ENCODE measurements at places on chromosomes 12 and 14. TPM values are rescaled to one million over a fixed set of nuclear protein-coding genes. Genes with fewer than 3 reads are reported as not detected.

OR11H6 gene
- total RNA-seq: not detected

- DNase-seq: no peak
Measured at GRCh38 chr12:46342562-46343033, 30.0 kb downstream of the SLC38A2 start.

DNA sequence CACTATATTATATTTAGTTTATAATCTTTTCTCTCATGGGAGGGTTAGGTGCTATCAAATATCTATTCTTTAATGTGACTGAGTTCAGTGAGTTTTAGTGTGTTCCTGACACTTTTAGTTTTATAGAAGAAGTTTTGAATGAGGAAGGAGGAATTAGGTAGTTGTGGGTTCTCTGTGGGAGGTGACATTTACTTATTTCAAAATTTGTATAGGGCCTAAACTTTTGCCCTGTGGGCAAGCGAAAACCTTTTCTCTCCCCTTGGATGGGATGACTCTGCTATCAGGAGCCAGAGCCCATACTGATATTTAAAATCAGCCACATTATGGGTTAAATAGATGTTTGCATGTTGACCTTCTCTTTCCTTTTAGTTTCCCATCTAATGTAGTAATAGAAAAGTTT lies 43.6 kb downstream of the SPATS2 start:
- DNase-seq: no peak

GRCh38 chr14:99363051-99363450 lies 91.1 kb upstream of the BCL11B start:
- DNase-seq: no peak

GRCh38 chr12:91896286-91897024 lies 249.2 kb downstream of the BTG1 start:
- peak; percentile 53 for DNase-seq

- DNase-seq: no peak
Measured at GRCh38 chr14:52025310-52025709, 36.0 kb downstream of the RTRAF start.

DNA sequence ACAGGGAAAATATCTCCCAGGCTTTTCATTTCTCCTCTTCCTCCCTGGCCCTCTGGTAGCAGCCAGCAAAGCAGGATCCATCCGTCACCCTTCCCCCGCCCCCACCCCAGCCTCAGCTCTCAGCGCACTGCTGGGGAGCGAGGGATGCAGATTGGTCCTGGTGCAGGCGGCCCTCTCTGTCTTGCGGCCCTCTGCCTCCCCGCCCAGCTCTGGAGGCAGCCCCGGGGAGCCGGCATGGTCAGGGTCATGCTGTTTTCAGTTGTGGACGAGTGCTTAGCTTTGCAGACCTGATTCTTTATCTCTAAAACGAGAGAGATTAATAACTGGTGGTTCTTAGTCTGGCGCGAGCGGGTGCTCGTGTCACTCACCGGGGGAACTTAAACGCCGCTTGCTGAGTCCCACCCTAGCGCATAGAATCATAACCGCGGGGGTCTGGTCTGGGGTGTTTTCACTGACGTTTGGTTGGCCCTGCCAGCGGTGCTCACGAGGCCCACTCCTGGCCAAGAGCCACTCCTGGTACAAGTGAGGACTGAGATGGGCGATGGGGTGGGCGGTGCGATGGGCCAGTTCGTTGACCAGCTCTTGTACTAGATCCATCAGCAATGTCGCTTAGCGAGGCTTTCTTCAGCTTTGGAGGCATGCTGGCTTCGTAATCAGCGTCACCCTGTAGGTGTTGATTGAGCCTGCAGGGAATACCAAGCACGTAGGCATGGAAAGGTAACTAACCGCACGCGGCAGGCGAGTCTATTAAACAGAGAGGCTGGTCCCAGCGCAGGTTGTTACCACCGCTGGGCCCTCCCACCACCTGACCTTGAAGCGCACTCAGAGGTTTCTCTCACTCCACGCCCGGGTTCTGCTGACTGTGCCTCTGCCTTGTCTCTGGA lies 95.2 kb downstream of the TSPAN9 start:
- no peak for DNase-seq

- no peak for DNase-seq
Measured at GRCh38 chr12:104223712-104224111, 8.1 kb downstream of the TXNRD1 start.

GRCh38 chr12:52044292-52044983 lies 6.8 kb upstream of the NR4A1 start:
- DNase-seq: no peak

- DNase-seq: no peak
Measured at GRCh38 chr14:45177076-45177475, 41.3 kb downstream of the FANCM start.

DNA sequence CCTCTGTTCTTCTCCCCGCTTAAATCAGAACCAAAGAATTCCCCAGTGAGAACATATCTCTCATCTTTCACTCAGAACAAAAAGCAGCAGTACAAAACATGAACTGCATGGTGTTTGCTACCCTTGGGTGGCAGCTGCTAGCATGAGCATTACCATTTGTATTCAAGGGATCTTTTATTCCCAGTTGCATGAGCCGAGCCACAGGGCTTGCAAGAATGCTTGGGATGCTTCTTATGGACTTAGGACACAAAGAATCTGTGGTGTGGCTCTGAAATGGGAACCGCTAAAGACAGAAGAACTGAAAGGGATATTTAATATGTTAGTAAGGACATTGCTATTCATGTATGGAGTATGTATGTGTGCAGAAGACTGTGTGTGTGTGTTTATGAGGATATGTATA lies 190.6 kb downstream of the TMX1 start:
- no peak for DNase-seq

DNA sequence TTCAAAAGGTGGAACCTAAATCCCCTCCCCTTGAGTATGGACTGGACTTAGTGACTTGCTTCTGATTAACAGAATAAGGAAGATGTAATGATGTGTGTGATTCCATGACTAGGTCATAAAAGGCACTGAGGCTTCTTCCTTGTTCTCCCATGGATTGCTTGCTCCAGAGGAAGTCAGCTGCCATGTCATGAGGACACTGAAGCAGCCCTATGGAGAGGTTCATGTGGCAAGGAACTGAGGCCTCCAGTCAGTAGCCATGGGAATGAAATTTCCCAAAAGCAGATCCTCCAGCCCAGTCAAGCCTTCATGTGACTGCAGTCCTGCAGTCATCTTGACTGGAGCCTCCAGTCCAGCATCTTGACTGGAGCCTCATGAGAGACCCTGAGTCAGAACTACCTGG lies 10.7 kb downstream of the TMBIM4 start:
- no peak for DNase-seq

DNA sequence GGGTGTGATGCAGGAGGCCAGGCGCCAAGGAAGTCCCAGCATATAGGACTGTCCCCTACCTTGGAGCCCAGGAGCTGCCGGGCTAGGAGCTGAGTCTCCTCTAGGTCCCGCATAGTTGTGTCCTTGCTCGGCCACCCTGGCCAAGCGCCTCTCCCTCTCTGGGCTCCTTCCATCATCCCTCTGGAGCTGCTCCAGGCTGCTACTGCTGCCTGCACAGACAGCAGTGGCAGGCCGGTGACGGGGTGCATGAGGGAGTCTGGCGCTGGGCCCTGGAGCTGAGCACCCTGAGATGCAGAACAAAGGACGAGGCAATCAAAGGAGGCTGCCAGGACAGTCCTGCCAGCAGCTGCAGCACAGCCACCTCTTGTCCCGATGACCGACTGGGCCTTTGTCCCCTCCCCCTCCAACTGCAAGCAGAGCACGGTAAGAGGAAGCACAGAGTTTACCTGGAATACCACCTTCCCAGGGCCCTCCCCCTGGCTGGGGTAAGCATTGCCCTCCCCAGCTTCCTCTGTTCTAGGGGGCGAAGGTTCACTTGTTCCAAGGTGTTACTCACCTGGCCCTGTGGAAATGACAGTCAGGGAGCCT lies 10.4 kb downstream of the DTX1 start:
- no peak for DNase-seq

GRCh38 chr12:177336-177979 lies 36.5 kb downstream of the SLC6A12 start:
- DNase-seq: no peak

DNA sequence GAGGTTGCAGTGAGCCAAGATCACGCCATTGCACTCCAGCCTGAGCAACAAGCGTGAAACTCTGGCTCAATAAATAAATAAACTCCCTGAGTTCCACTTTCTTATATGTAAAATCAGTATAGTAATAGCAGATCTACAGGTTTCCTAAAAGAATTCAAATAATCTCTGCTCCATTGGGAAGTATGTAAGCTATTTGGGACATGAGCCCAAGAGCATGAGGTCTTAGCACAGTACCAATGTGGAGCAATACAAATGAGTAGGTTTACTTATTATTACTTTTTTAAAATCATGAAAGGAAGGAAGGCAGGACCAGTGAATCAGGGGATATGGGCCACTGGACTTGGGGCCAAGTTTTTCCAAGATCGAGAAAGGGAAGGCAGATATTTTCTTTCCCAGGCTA lies 216.9 kb upstream of the DIO2 start:
- DNase-seq: no peak

TC2N gene
- total RNA-seq: 34.1 TPM

- no peak for DNase-seq
Measured at GRCh38 chr12:63018273-63018672, 83.3 kb upstream of the PPM1H start.

GRCh38 chr12:130391186-130391585 lies 53.5 kb downstream of the PIWIL1 start:
- DNase-seq: no peak

GDF3 gene
- total RNA-seq: not detected

GRCh38 chr12:68454892-68455291 lies 122.7 kb upstream of the MDM1 start:
- DNase-seq: no peak

DNA sequence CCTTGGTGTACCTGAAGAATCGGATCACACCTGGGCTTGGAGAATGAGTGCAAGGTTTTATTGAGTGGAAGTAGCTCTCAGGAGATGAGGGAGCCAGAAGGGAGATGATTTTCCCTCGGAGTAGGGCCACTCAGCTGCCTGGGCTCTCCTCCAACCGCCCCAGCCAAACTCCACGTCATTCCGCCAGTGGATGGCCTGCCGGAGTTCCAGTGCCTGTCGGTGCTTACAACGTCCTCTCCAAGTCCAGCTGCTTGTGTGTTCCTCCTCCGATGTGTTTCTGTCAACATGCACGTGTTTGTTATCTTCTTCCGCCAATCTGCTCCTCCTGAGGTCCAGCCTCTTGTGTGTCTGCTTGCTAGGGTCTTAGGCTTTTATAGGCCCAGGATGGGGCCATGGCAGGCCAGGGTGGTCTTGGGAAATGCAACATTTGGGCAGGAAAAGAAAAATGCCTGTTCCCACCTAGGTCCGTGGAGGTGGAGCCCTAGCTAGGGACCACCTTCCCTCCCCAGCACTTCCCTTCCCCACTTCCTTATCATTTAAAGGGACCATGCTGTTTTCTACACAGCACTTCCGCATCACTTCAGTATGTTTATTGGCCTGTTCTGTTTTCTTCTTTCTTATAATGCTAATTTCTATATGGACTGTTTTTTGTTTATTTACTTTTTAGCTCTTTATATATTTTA lies 343.2 kb downstream of the PDZRN4 start:
- DNase-seq: peak; percentile 82

GRCh38 chr12:52146089-52146821 lies 45.6 kb downstream of the KRT80 start:
- no peak for DNase-seq

GRCh38 chr12:129693731-129694130 lies 210.1 kb downstream of the TMEM132D start:
- no peak for DNase-seq

DNA sequence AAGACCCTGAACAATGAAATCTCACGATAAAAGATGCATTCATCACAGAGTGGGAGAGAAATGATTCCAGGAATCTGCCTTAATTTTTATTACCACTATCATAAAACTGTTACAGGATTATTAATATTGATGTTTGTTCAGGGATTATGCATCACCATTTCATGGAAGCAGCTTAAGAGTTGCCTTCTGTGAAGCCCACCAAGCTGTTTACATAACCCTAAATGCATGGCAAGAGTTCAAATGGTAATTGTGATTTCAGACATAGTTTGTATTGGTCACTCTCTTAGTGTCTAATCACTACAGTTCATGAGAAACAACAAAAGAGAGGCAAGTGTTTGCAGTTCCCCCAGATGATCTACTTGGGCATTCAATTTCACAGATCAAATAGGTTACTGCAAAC lies 527.7 kb downstream of the RPS29 start:
- DNase-seq: no peak

- DNase-seq: no peak
Measured at GRCh38 chr12:116490471-116490870, 68.7 kb upstream of the MAP1LC3B2 start.

Measured in lower leg skin (tissue), 4 donors.